ENCODE measurements at places on chromosomes 7 and 10.

DNA sequence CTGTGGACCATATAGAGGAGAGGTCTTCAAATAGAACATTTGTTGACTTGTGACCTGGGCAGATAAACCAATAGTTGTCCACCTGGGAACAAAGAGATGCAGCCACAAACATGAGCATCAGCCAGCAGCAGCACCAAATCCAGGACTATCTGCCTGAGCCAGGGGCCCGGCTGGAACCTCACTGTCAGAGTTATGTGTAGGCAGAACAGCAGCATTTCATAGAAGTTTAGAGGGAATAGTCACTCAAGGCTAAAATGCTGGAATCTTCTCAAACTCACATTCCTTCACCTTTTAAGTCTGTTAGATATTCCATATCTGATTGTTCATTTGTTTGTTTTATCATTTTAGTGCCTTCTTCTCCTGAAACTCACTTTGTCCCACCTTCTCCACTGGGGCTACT, 72.2 kb upstream of the IL6 start:
- no peak for DNase-seq

DNA sequence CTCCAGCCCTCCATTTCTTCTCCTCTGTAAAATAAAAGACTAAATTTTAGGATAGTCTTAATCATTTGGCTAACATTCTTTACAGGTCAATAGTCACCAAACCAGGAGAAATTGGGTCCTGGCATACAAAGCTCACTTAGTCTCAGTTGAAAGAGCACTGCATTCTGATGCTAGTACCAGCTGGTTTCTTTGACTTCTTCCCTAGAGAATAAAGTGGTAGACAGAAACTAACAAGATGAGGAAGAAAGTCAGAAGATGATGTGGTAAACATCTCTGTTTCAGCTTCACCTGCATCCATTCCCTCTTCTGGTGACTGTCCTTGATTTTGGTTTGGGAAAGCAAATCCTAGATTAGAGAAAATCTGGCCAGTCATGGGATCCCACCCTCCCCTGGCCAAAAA, 37.2 kb downstream of the NKX2-3 start:
- no peak for DNase-seq

DNA sequence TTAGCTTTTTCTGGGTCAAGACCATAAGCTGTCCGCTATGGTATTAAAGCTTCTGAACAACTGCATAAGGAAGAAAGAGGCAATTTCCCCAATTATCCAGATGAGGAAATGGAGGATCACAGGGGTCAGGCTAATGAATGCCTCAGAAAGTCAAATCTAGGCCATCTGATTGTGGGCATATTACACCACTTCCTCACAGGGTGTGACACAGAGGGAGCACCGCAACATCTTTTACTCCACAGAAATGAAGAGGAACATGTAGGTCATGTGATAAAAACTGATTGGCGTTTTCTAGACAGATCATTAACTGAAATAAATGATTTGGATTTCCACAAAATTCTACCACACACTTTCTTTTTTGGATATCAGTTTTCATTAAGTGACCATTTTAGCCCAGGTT, 384.4 kb downstream of the PARD3 start:
- no peak for DNase-seq

DNA sequence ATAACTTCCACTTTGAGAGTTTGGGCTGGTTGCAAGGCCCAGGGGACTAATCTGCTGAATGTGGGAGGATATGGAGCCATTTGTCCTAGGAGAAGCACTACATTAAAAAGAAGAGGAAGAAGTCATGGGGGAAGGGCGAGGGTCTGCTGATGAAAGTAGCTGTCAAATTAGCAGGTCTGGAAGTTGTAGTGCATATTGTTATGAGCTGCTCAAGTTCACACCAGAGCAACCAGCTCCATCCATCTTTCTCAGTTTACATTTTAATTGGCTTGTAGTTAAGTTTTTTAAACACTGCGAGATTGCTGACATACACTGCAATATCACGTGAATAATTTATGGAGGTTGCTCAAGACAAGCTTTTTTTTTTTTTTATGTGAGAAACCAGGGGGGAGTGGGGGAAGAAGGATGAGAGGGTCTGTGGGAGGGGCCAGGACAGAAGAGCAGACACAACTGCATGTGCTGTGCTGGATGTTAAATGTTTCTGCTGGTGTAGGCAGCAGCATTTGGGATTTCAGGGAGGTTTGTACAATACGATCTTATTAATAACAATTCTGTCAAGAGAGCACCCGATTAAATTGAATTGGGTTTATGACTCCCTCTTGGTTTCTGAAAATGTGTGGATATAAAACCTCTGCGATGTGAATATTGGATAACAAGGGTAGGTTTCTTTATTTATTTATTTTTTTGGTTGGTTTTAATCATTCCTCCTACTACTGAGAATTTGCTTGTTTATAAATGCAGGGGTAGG, 759.0 kb upstream of the GALNT17 start:
- no peak for DNase-seq

DNA sequence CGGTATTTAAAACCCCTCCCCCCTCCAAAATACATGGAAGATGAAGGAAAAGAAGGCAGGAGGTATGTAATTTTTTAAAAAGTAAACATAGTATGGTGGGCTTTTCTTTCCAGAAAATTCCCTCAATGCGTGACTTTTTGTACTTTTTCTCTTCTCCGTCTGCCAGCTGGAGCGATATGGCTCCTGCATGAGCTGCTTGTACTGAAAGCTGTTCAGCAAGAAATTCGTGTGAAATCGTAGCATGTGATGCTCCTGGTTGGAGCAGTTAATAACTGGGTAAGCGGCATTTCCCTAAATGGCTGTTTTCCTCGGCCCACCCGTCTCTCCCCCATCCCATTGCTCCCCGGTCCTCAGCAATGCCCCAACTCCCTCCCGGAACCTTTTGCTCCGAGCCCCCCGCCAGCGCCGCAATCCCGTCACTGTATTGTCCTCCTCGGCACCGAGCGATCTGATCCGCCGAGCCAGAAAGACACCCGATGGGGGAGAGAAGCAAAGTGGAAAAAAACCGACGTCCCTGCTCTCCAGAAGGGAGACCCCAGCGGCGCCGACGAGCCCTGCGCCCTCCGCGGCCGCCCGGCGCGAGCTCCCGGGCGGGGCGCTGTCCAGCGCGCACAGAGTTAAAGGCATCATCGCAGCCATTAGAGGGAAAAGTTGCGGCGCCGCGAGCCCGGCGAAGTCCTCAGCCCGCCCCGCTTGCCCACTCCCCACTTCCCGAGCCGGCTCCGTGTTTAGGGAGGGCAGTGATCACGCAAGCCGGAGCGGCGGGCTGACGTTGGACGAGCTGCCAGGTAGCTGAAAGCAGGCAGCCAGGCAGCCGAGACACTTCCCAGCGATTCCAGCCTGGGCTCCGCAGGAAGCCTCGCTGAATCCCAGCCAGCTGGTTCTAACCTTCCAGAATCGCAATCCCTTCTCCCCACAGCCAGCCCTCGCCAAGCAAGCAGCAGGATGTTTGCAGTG, at the start of gene VSTM2A:
TSS of gene VSTM2A (plus strand) at position 707 of the 957 bp plus-strand sequence. CDS start 356 bp downstream, outside the sequence.
- DNase-seq = no peak

GRCh38 chr10:43959364-43960134, 310.9 kb upstream of the ZNF32 start:
- DNase-seq = no peak

DNA sequence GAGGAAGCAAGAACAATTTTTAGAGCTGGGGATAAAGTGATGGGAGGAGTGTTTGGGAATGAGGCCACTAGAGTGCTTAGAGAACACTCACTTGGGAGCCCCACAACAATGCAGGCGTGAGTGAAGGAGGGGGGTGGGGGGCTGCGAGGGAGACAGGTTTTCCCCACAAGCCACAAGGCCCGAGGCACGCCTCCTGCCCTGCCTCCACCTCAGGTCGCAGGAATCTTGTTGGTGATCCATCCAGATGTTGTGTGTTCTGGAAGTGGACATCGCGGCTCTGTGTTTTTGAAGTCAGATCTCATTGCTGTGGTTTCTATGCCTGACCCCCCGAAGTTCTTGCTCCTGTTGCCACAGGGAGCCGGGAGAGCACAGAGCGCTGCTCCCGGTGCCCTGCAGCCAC, 178.0 kb upstream of the BMPER start:
- DNase-seq = no peak

DNA sequence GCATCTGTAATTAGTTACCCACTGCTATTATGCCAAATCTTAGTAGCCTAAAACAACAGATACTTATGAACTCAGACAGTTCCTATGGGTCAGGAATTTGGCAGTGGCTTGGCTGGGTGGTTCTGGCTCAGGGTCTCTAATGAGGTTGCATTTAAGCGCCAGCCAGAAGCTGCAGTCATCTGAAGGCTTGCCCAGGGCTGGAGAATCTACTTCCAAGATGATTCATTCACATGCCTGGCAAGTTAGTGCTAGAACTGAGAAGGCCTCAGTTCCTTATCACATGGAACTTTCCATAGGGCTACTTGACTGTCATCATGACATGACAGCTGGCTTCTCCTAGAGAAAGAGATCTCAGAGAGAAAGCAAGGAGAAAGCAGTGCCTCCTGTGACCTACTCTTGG, 121.3 kb downstream of the AVL9 start:
- DNase-seq = no peak

GRCh38 chr7:102279537-102280400, 6.9 kb upstream of the SH2B2 start:
- peak; percentile 50 for DNase-seq

Data from activated T-cell treated with anti-CD3 and anti-CD28 coated beads for 48 hours (primary cell).